Kidney glomerular epithelial cell (primary cell): ENCODE measurements at places on chromosomes 11 and 22.

- DNase-seq: no peak
These were observed 253.2 kb downstream of the ST3GAL4 start for GRCh38 chr11:126608658-126609057.

GRCh38 chr11:38648604-38649003, 2050.6 kb upstream of the RAG2 start:
- DNase-seq: no peak

DNA sequence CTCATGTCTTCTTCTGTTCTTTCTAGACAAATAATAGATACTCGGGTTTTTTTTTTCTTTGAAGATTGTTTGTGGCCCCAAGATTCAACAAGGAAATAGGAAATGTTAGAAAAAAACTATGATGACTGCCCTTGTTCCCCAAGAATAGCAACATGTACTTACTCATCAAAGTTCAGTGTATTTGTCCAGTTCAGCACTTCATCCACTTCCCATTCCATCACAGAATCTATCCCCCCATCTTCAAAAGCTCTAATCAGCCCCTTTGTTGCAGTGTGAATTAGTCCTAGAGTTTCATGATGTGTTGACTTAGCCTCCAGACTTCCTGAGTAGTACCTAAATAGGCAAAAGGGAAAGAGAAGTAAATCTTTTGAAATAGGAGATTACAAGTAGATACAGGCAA, 74.3 kb downstream of the C11orf65 start:
- DNase-seq: no peak

DNA sequence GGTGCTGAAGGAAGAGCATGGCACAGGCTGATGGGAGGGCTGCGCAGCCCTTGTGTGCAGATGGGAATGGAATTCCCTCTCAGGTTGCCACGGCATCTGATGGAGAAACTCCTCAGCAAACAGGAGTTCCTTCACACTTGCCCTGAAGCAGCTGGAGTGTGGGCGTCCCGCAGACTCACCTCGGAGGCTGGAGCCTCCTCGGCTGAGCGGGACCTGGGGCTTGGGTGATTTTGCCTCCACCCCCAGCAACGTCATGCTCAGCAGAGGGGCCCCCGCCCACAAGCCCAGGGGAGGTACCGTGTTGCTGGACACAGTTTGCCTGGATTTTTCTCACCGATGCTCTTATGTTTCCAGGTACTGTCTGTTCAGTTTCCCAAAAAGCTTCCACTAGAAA, 63.4 kb downstream of the MYO7A start:
- no peak for DNase-seq

GRCh38 chr11:45058647-45058950, 87.8 kb upstream of the PRDM11 start:
- DNase-seq: no peak

- DNase-seq: no peak
These were observed 30.1 kb upstream of the CECR2 start for GRCh38 chr22:17339095-17339693.
